Activated CD4-positive, alpha-beta T cell treated with anti-CD3 and anti-CD28 coated beads, Interleukin-2, amount 50 U/mL, for 16 hours (primary cell): ENCODE measurements at places on chromosomes 1 and 21.

- peak; percentile 73 for DNase-seq
Observed at GRCh38 chr1:153790966-153791647, 15.9 kb downstream of the SLC27A3 start.

DNA sequence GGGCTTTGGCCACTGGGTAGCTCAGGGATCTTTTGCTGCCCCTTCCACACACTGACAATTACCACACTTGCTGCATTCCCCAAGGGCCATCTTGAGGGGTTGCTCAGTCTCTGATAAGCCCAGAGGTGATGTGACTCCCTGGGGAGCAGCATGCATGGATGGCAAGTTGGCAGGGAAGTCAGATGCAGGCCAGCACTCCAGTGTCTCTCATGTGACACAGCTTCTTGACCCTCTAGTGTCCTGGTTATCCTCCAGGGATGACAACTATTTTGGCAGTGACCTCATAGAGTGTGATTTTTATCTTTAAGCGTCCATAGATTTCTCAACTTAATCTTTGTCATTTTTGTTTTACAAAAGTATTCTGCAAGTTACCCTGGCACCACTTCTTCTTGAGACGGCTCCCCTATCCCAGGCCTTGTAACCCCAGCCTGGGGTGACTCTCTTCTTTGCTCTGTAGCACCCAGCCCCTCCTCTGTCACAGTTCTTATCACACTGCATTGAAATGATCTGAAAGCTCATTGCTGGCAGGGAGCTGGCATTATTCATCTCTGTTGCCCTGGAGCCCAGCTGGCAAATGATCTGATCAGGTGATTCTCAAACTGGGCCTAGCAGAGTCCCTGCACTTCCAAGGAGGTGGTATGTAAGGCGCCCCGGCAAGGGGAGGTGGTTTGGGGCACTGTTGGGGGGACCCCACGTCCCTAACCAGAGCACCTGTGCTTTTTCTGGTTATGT, 72.6 kb downstream of the TENT5C start:
- DNase-seq: no peak

- DNase-seq: no peak
Observed at GRCh38 chr1:203082571-203083462, 3.0 kb downstream of the MYOG start.

- no peak for DNase-seq
Observed at GRCh38 chr1:7857985-7858384, 5.1 kb upstream of the UTS2 start.

DNA sequence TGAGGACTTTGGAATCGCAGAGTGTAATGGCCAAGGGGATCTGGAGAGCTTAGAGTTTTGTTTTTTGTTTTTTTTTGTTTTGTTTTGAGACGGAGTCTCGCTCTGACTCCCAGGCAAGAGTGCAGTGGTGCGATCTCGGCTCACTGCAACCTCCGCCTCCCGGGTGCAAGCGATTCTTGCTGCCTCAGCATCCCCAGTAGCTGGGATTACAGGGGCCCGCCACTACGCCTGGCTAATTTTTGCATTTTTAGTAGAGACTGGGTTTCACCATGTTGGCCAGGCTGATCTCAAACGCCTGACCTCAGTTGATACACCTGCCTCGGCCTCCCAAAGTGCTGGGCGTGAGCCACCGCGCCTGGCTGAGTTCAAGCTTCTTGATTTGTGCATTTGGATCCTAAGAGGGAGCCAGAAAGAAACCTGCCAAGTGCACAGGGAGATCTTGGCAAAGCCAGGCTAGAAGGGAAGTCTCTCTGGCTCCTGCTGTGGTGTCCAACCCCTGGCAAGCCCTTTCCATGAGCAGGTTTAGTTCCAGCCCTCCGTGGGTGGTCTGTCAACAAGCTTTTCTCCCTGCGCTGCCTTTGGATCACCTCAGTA, 852 bp downstream of the FAAH start:
- no peak for DNase-seq

GRCh38 chr1:239536165-239536849, 149.9 kb downstream of the CHRM3 start:
- no peak for DNase-seq

DNA sequence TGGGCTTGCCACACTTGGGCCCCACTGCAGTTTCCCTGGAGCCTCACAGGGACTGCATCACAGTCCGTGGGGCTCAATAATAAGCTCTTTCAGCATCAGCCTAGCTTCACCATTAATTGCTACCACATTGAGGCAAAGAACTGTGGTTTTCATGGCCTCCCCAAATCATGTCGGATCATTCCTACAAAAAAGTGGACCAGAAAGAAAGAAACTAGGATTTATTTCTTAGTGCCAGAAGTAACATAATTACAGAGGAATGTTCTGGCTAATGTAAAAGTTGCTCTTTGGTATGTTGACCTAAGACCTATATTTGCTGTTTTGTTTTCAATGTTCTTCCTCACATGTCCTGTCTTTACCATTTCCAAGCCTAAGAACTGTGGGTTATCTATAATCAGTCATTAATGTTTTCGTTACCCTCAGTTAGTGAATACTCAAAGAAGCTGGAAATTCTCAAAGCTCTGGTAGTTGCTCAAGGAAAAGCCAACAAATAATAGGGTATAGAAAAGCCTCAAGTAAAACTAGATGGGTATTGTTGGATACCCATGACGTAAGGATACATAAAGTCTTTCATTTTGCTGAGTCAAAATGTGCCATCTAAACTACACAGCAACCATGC, 173.9 kb downstream of the LTN1 start:
- DNase-seq: no peak

GRCh38 chr1:205285381-205286101, 36.0 kb downstream of the NUAK2 start:
- DNase-seq: peak; percentile 61

DNA sequence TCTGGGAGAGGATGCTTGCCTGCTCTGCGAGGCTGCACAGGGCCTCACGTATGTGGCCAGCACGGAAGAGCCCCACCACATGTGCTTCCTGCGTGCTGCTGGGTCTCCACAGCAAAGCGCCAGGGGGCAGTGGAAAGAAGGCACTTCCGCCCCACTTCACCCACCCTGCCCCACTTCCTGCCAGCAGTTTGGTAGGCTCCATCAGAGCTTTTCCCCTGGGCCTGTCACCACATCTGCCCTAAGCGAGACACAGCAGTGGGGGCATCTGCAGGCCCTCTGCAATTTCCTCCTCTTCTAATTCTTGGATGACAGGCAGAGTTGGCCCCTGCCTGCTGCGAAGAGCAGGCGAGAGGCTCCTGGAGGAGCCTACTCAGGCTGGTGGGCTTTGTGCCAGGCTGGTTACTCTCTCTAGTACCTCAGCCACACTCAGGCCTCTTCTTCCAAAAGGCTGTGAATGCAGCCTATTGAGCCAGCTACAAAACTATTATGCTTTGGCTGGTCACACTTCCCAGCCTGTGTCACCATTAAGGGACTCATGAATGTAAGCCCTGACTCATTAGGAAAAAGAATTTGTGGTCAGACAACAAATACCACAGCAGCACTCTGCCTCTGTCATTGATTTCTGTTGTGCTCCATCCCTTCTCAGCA, 25.0 kb downstream of the CD244 start:
- peak; percentile 94 for DNase-seq

GRCh38 chr21:25189497-25189896, 417.8 kb downstream of the MRPL39 start:
- DNase-seq: no peak
